ENCODE measurements at places on chromosomes 4 and X.

DNA sequence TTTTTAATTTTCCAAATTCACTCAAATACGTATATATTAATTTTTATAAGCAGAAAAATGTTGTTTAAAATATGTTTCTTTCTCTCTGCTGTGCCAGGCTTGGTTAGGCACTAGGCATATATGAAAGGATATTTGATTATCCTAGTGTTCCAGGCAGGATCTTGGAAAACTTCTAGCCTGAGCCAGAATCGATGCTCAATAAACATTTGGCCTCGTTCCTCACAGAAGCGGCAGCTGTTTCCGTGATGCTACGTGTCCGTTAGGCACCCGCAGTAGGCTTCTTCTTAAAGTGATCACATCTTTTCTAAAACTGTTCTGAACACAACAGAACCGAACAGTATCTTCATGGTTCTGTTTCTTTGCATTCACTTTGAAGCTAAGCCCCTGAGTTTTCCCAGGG is 50.1 kb upstream of the CRMP1 start:
- DNase-seq, result no peak

- no peak for DNase-seq
These were observed 67.1 kb upstream of the MYOZ2 start for GRCh38 chr4:119068529-119068962.

DNA sequence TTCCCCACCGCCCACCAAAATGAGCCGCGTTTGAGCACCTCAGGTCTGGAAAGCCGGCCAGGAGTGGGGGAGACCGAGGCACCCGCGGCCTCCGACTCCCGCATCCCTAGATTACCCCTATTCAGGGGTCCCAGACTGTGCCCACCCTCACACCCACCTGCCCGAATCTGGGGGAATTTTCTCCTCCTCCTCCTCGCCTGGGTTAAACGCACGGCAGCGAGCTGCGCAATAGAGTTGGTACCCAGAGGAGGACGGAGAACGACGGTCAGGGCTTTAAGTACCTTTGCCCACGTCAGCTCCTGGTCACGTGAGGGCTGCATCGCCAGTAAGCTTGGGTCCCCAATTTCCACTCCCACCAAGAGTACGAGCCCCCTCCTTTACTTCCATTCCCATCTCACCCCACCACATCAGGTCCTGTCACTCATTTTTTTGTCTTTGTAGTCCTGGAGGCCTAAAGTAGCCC is at the start of gene ARMCX2:
Gene ARMCX2 (minus strand): TSS at position 250 of the 463 bp plus-strand sequence. CDS start 2,262 bp downstream, outside the sequence.
- DNase-seq, result no peak

DNA sequence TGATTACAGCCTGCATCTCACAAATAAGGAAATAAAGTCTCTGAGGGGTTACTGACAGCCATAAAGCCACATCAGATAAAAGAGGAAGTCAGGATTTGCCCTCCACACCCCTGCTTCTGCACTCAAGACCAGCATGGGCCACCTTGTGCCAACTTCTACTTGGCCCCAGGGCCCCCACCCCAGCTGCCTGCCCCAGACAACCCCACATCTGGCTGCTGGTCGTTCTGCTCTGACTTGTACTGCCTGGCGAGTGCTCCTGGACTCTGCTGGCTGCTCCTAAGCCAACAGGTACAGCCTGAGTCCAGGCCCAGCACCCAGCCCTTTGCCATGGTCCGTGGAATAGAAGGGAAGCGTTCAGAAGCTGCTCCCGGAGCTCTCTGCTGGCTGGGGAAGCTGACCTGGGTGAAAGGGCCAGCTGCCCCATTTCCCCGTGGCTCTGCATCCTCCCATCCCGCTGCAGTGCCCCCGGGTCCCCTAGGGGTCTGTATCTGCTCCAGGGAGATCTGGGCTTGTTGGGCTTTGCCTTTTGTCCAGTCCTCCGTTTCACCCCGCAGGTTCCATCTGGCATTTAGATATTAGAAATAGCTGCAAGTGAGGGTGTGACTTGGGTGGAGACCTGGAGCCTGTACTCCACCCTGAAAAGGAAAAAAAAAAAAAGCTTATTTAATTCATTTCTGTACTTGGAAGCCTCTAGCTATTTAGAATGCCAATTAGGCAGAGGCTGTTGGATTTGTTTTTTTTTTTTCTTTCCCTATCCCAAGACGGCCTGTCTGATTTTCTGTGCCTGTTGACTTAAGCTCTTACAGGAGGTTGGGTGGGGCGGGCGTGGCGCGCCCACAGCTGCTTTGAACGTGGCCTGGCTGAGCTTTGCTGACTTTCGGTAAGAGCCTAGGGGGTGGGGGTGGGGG is 194.7 kb downstream of the PTTG2 start:
- DNase-seq, result no peak

DNA sequence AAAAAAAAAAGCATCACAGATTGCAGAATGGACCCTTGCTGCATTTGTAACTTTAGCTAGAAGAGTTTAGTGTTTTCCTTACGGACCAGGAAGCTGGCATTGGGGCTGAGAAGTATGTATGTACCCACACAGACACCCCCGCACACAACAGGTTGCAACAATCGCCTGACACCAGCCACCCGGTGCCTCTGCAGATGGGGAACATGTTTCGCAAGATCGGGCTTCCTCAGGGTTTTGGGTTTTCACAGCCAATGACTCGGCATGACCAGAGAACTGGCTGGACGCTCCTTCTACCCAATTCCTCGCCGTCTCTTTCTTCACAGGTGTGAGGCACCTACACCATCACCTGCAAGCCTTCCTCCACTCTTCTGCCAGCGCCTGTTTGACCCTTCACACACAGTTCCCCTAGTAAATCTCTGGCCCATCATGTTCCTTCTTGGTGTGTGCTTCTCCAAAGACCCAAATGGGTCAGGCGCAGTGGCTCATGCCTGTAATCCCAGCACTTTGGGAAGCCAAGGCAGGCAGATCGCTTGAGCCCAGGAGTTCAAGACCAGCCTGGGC is 70.4 kb downstream of the DHRSX start:
- no peak for DNase-seq

DNA sequence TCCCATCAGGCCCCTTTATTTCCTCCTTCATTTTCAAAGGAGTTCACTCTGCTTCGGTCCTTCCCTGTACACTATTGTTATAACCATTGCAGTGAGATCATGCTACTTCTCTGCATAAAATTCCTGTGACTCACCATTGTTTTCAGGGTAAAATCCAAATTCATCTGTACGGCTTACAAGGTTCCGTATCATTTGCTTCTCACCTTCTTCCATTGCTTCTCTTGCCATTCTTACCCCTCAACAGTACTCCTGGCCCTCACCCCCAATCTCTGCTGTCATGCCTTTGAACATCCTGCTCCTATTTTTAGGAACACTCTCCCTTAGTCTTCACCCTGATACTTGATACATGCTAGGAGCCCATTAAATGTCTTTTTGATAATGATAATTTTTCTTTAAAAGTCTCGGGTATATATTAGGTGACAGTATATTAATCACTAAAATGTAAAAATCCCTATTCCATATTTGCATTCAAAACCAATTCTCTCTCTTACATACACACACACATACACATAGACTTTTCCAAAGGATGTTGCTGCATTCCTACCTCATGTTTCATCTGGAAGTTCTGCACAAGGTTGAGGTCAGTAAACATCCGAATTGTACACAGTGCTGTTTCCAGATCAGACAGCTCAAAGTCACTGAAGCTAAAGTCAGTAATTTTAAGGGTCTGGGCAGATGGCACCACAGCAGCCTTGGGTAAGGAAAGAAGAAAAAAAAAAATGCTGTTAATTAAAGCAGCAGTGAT is 103.4 kb downstream of the PDE5A start:
- peak; percentile 87 for DNase-seq

- no peak for DNase-seq
These were observed 11.9 kb upstream of the FAM9A start for GRCh38 chrX:8813036-8813435.

- DNase-seq, result no peak
These were observed 233.8 kb downstream of the IL15 start for GRCh38 chr4:141870152-141870551.

GRCh38 chrX:103061486-103061885 is 2.5 kb downstream of the BEX1 start:
- no peak for DNase-seq

DNA sequence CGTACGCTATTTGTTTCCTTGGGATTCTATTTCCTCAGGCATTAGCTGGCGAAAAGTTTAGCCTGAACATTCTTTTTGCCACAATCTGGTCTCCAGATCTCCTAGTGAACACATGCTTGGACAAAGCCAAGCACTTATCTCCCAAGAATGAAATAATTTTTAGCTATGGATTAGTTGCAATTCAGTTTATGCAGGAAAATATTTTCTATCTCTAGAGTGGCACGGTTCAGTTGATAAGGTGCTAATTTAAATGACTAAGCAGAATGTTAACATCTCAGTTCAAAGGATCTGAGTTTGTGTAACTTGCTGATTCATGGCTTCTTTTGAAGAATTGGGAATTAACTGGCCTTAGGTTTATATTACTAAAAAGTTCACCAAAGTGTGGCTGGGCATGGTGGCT is 58.1 kb upstream of the JADE1 start:
- no peak for DNase-seq

- DNase-seq, result no peak
These were observed 24.7 kb upstream of the CXCL8 start for GRCh38 chr4:73715659-73716058.

- DNase-seq, result no peak
These were observed 2.7 kb upstream of the TIMP1 start for GRCh38 chrX:47579537-47579936.

- DNase-seq, result peak; percentile 30
These were observed 46.7 kb downstream of the C4orf46 start for GRCh38 chr4:158624889-158625478.

DNA sequence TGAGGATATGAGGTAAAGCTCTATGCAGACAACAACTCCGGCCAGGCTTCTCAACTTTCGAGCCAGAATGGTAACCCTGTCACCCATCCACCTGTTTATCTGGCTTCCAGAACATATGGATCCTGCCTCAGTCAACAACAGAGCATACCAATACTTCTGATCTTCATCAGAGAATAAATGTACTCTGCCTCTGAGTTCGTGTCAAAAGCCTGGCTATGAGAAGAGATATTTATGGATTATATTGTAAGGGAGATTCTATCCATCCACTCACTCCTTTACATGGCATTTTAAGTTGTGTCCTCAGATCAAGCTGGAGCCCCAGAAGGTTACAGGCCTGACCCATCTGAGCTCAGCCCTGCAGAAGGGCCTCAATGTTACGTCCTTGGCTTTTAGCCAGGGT is 9.8 kb upstream of the FOXO4 start:
- no peak for DNase-seq

GRCh38 chrX:19876962-19877361 is 10.4 kb downstream of the SH3KBP1 start:
- no peak for DNase-seq

DNA sequence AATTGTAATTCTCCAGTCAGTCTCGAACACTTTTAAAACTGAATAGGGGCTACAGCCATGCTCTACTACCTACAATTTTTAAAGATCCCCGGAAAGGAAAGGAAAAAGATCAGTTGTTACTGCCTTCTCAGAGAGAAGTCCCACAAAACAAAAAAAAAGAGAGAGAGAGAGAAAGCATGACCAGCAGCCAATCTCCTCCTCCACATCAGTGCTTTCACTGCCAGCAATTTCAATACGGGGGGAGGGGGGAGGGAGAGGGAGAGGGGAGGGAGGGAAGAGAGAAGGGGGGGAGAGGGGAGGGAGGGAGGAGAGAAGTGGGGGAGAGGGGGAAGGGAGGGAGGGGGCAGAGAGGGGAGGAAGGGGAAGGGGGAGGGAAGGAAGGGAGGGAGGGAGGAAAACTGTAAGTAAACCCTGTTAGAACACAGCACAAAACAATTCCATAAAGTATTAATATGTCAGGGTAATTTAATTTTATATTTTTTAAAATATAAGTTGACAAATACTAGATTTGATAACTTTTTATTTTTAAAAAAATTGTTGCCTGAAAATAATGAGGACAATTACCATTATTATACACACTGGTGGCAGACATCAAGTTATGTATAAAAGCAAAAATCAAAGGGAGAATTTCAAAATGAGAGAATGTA is 108.0 kb downstream of the LRBA start:
- no peak for DNase-seq

- no peak for DNase-seq
These were observed 14.7 kb downstream of the BCORL1 start for GRCh38 chrX:129997086-129997485.

- no peak for DNase-seq
These were observed 56.0 kb downstream of the HADH start for GRCh38 chr4:108045687-108046024.

- DNase-seq, result no peak
These were observed 38.2 kb downstream of the DMP1 start for GRCh38 chr4:87688316-87688715.

GRCh38 chr4:125316401-125316790 is 1.6 kb downstream of the FAT4 start:
- no peak for DNase-seq

DNA sequence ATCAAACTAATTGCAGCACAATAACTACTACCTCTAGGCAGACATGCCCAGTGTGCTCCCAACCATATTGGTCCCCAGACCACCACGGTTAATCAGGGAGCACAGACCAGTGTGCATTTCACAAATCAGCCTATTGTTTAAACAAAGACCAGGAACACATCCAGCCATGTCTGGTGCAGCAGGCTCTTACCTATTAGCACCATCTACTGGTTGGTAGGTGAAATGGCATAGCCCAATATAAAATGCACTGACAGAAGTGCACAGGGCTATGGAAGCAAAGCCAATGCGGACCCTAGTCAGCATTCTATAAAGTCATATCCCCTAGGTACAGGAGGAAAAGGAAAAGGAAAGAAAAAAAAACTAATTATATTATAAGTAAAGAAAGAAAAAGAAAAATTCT is 15.5 kb upstream of the CYLC1 start:
- DNase-seq, result no peak

DNA sequence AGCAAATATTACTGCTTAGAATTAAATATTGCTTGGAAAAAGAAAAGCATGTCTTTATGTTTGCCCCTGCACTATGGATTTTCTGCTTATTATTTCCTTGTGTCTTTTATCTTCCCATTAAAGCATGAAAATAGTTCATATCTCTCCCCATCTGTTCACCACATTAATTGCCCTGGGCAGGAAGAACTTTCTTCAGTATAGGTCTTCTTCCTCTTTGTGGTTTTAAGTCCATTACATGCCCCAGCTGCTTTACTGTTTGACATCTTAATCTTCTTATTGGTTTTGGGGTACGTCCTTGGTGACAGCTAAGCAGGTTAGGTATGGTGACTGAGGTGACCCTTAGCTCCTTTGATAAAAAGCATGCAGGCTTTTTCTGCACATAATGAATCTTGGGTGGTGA is 157.3 kb downstream of the AASDH start:
- DNase-seq, result no peak

GRCh38 chrX:133610056-133610455 is 194.8 kb upstream of the GPC4 start:
- DNase-seq, result no peak

- no peak for DNase-seq
These were observed 294.5 kb downstream of the PDGFC start for GRCh38 chr4:156677131-156677531.

GRCh38 chrX:56978172-56978571 is 17.2 kb downstream of the SPIN3 start:
- DNase-seq, result no peak

GRCh38 chr4:25160714-25161592 is 704 bp upstream of the SEPSECS start:
- DNase-seq, result no peak

GRCh38 chrX:7828594-7828993 is 14.4 kb upstream of the VCX start:
- no peak for DNase-seq

GRCh38 chrX:54980334-54980733 is 13.7 kb downstream of the PFKFB1 start:
- no peak for DNase-seq
